GM04503 (cell line): ENCODE measurements at places on chromosomes 4 and X.

- no peak for DNase-seq
Measured at GRCh38 chr4:123390846-123391456, 5.6 kb upstream of the SPRY1 start.

DNA sequence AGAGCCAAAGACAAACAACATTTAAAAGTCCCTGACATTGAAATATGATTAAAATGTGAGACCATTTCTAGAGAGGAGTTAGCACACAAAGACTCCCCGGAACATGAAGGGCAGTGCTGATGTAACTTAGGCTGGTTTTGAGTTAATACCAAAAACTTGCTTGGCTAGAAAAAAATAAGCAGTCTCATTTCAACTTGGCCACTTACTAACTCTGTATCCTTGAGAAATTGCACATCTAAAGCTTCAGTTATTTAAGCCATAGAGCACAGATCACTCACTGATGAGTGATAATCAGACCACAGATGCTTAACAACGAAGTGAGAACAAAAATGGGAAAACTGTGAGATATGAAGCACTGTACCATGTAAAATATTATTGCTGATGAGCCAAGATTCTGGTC, 65.9 kb upstream of the MAOA start:
- no peak for DNase-seq

- DNase-seq, result no peak
Measured at GRCh38 chrX:24375600-24376131, 15.2 kb downstream of the SUPT20HL1 start.

DNA sequence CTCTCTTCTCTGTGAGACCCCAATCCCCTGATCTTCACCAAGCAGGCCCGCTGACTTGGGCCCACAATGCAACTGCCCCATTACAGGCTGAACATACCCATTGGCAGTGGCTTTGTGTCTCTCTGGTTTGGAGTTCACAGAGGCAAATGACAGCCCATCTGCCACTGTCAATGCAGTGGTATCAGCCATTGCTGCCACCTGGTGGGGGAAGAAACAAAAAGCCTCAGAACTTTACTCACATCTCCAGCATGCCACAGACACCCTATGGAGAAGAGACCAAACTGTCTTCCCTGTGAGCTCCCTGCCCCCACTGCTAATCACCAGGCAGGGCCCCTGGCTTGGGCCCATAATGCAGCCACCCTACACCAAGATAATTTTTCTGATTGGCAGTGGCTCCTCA, 729.3 kb upstream of the ACTRT1 start:
- no peak for DNase-seq

DNA sequence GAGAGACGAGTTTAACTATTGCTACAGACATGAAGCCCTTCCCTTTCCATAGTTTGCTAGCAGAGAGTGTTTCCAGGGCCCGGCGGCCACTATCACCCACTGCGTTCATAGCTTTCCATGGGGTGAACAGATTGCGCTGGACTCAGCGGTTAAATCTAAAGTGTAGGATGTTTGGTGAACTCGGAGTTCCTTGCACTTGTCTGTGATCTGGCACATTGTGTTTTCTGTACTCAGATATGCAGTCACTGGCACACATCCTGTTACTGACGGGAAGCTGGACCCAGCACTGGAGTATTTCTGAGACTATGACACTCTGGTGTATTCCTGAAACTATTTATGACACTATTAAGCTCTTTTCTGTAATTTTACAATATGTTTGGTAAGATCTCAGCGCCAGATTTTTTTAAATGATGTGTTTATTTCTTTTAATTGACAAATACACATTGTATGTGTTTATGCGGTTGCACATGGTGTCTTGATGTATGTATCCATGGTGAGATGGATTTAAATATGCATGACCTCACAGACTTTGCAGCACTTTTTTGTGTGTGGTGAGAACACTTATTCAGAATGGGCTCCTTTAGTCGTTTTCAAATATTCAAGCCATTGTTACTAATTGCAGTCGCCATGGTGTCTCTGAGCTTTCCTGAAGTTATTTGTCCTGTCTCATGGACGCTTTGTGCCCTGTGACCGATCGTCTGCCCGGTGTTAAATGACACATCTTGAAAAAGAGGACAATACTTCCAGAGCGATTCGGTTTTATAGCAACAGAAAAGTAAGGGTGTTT, 14.1 kb downstream of the CD99 start:
- DNase-seq, result no peak

GRCh38 chr4:1504595-1505500, 98.6 kb upstream of the NKX1-1 start:
- DNase-seq, result no peak

DNA sequence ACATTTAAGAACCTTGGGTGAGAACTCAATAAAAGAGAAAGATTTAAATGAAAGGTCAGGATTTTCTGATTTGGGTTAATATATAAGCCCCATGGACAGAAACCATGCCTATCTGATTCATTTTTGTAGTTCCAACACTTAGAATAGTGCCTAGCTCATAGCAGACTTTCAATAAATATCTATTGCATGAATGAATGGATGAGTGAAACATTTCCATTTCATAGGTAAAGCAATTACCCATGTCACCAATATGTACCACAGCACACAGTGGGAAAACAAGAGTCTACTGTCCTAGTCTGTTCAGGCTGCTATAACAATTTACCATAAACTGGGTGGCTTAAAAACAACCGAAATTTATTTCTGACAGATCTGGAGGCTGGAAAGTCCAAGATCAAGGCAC, 63.9 kb upstream of the PTPN13 start:
- DNase-seq, result no peak

- no peak for DNase-seq
Measured at GRCh38 chr4:183504930-183505610, at the start of gene ING2. Gene ING2 (plus strand): TSS chr4:183505058. CDS start chr4:183505196, 138 bp downstream.

DNA sequence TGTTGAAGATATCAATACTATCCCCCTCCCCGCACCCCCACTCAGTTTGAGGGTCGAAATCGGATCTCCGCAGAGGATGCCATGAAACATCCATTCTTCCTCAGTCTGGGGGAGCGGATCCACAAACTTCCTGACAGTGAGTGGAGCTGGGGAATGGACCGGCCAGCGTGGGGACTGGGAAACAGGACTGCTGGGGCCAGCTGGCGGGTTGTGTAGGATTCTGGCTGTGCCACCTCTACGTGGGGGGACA, 5.5 kb upstream of the USP11 start:
- no peak for DNase-seq

DNA sequence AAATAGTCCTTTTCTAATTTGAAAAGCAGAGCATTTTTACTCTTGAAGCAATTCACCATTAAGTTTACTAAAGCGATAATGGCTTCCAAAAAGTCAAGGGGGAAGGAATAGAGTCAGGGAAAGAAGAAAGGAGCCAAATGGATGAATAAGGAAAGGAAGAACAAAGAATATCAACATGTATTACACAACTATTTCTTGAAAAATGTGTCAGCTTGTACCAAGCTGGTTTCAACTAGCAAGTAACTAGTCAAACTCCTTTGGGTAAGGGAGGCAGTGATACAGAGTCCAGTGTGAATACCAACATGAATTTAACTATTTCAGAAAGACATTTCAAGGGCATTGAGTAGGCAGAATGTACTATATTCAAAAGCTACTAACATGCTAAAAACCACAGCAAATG, 112.1 kb downstream of the ARHGAP6 start:
- DNase-seq, result no peak

- DNase-seq, result no peak
Measured at GRCh38 chr4:82969414-82969813, 41.2 kb downstream of the LIN54 start.

DNA sequence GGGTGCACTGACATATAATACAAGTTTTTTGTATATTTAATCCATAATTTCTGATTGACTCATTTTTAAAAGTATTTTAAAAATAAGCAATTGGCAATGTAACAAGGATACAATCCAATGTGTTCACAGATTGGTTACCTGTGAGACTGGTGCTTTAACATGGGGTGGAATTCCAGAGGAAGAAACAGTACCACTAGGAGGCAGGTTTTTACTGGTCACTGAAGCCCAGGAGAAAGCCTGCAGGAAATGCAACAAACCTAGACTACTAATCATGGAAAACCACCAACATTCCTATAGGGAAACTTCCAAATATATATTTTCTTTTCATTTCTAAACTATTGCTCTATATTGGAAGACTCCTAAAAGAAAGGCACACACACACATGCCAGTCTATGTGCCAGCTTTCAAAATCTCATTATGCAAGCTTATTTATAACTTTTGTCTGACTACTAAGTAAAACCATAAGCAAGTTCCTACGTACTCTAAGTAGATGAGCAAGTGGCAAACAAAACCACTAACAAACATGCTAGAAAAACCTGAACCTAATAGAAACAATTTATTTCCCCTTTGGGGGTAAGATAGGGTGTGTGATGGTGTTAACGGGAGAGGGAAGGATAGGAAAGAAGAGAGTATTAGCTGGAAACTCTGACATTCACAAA, 19.2 kb downstream of the G3BP2 start:
- DNase-seq, result no peak

DNA sequence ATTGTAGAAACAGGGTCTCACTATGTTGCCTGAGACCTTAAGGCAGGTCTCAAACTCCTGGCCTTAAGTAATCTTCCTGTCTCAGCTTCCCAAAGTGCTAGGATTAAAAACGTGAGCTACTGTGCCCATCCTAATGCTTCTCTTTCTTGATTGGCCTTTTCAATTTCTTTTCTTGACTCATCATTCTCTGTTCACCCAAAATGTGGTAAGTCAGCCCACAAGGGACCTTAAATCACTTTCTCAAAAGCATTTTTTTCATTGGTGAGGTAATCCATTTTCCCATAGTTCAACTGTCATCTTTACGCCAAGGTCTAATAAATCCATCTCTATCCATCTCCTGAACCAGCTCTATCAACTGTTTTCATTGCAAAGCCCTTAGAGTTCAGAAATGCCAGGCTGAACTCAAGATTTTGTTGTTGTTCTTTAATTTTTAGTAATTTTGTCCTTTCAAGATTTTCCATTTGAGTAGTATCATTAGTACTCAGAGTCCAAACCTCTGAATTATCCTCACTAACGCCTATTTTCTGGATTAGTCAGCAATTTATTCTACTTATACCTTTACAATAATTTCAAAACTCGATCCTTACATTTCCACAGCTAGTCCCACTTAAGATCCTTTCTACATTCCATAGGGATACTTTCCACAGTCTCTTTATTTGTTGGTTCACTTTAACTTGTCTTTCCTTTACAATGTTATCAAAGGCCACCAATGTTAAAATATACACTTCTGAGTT, 528.6 kb downstream of the IL15 start:
- DNase-seq, result no peak

GRCh38 chrX:9911487-9911886, 55.7 kb upstream of the CLDN34 start:
- DNase-seq, result no peak

- no peak for DNase-seq
Measured at GRCh38 chr4:82797405-82798111, 1.0 kb downstream of the SCD5 start.

DNA sequence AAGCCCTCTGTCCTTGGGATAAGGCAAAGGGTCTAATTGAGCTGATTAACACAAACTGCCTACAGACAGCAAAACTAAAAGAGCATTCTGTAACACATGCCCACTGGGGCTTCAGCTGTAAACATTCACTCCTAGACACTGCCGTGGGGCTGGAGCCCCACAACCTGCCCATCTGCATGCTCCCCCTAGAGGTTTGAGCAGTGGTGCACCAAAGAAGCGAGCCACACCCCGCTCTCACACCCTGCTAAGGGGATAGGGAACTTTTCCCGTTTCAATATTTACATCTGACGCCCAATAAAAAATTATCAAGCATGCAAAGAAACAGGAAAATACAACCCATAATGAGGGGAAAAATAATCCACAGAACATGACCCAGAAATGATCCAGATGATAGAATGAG, 46.9 kb upstream of the HSD17B10 start:
- no peak for DNase-seq

- DNase-seq, result no peak
Measured at GRCh38 chr4:145333786-145334185, 147.9 kb upstream of the SMAD1 start.

- no peak for DNase-seq
Measured at GRCh38 chrX:1435241-1435895, 17.3 kb downstream of the ASMTL start.

DNA sequence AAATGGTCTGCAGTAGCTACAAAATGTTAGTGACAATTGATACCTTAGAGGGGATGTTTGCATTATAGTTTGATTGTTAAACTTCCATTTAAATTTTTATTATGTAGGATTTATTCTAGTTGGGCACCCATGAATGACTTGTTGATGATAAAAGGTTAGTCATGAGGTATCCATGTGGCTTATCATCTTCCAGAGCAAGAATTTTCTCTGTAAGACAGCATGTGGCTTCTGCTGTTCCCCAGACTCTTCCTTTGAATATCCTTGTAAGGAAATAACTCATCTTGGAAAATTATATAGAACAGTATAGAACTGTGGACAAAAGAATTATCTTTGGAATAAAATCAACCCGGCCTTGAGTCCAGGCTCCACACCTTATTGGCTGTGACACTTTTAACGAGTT, 40.1 kb upstream of the KLHL8 start:
- DNase-seq, result no peak

GRCh38 chr4:6092971-6093370, 74.7 kb upstream of the C4orf50 start:
- no peak for DNase-seq

- no peak for DNase-seq
Measured at GRCh38 chr4:134906404-134907023, 704.9 kb upstream of the PABPC4L start.

DNA sequence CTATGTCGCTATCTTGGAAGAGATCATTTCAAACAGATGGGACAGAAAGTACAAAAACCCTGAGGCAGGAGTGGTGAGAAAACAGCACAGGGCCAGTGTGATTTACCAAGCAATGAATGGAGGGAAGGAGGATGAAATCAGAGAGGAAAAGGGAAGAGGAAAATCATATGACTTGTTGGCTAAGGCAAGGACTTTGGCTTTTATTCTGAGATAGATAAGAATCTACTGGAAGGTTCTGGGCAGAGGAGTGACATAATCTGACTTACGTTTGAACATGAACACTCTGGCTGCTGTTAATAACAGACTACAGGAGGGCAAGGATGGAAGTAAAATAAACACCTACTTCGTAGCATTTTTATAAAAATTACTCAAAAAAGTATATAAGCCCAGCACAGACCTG, 207.8 kb upstream of the SLC7A11 start:
- DNase-seq, result no peak

DNA sequence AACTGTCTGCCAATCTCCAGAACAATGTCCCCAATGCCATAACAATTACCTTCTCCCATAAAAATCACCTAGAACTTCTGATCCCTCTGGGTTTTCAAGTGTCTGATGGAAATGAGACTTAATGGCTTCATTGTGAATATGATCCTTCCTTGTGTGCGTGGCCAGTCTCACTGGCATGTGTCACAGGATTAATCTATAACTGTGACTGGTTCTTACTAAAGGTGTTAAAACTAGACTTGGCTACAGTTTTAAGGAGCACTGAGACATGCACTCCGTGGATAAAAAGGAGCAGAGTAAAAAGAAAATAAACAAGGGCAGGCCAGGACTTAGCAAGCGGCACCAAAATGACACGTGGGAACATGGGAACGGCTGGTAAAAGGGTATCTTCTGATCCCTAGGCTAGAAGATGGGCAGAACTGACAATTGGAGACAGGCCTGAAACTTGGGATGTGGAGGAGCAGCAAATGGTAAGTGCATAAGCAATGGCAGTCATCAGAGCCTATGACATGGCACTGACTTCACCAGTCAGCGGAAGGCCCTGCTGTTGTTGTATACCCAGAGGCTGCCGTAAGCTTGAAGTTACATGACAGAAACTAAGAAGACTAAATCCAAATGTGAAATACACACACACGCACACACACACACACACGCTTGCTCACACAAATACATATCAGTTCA, 256.6 kb upstream of the NOCT start:
- DNase-seq, result no peak

- DNase-seq, result no peak
Measured at GRCh38 chr4:13207226-13207625, 276.9 kb downstream of the RAB28 start.

- DNase-seq, result no peak
Measured at GRCh38 chr4:48337731-48338130, 3.6 kb upstream of the SLAIN2 start.
